ENCODE measurements at places on chromosomes 1 and 21. TPM values are rescaled to one million over a fixed set of nuclear protein-coding genes. Genes with fewer than 3 reads are reported as not detected.

GCSAML gene
- total RNA-seq = under 0.01 TPM

LAPTM5 gene
- total RNA-seq = not detected

SLC25A34 gene
- total RNA-seq = 0.43 TPM

OXCT2 gene
- total RNA-seq = 0.29 TPM

CCDC27 gene
- total RNA-seq = not detected

HORMAD1 gene
- total RNA-seq = 2.4 TPM

FABP3 gene
- 15.2 TPM for total RNA-seq

BTG3 gene
- total RNA-seq = 29.3 TPM

ELOVL1 gene
- total RNA-seq = 66.3 TPM

RUNX1 gene
- 25.4 TPM for total RNA-seq

CHAF1B gene
- 7.7 TPM for total RNA-seq

RXRG gene
- total RNA-seq = not detected

SAMSN1 gene
- total RNA-seq = not detected

LIPI gene
- total RNA-seq = not detected

RIPK4 gene
- total RNA-seq = not detected

ATG4C gene
- 10.9 TPM for total RNA-seq

PADI2 gene
- total RNA-seq = 0.29 TPM

HRNR gene
- not detected for total RNA-seq

LCE1B gene
- total RNA-seq = not detected

CHIT1 gene
- total RNA-seq = not detected

TBX19 gene
- 0.44 TPM for total RNA-seq

DVL1 gene
- total RNA-seq = 159 TPM

S100A12 gene
- not detected for total RNA-seq

XPR1 gene
- total RNA-seq = 31.5 TPM

GJA8 gene
- not detected for total RNA-seq

PLEKHA6 gene
- total RNA-seq = 0.57 TPM

MXRA8 gene
- total RNA-seq = 367 TPM

ARHGAP30 gene
- under 0.01 TPM for total RNA-seq

TNFRSF4 gene
- total RNA-seq = not detected

GBP5 gene
- total RNA-seq = under 0.01 TPM

ZNF593OS gene
- not detected for total RNA-seq

KCNA2 gene
- under 0.01 TPM for total RNA-seq

Data from placental pericyte (primary cell).